ENCODE measurements at places on chromosomes 1 and 21.
A peak's percentile ranks its signal among the peaks of the same experiment; 100 is the strongest.

DNA sequence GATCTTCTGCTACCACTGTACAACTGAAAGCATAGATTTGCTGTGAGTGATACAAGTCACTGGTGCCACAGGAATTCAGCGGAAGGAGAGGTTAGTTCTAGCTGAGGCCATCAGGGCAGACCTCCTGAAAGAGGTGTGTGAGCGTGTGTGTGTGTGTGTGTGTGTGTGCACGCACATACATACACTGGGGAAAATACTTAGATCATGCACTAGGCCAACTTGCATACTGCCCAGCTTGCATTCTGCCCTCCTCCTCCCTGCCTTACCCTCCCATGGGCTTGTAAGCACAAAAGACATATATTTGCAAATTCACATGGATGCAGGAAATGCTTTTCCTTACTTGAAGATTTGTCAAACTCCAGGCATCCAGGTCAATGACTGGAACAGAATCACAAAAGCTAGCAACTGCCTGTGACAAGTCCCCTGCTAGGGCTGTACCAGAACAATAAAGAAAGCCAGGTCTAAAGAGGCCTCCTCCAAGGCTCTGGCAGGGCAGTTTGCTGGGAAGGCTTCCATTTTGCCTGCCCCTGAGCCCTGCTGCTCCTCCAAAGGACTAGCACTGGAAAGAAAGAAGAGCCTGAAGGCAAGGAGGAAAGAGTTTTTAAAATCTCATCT, 23.2 kb downstream of the PLEKHA6 start:
- peak; percentile 61 for DNase-seq

DNA sequence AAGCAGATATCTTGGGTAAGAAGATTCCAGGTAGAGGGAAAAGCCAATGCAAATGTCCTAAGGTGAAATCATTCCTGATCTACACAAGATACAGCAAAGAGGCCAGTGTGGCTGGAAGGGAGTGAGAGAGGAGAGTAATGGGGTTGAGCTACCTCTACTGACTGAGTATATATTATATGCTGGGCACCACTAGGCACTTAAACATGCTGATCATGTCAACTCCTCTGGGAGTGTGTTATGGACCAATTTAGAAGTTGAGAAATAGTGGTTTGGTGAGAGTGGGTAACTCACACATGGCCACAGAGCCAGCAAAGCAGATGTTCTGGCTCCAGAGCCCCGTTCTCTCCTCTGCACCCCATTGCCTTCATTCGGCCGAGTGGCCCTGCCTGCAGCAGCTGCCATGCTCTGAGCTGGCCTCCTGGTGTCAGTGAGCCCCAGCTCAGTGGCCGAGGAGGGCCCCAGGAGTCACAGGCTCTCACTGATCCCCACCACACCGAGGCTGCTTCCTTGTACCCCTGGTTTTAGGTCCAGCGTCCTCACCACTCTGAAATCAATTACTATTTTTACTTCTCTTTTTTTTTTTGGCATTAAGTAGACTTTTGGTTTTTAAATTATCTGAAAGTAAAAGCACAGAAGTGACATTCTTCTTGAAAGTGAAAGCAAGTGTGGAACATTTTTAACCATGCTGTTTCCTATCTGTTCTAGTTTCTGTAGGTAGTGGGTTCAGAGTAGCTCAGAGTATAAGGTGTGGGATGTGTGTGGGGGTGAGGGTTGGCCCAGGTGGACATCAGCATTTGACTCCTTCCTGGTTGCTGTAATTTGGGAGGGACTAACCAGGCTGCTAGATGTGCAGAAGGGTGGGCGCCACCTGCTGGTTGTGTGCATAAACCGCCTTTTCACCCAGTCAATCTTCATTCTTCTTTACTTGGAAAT, 45.8 kb upstream of the CRNN start:
- no peak for DNase-seq

GRCh38 chr1:41509270-41509671, 24.8 kb upstream of the EDN2 start:
- DNase-seq, result no peak

DNA sequence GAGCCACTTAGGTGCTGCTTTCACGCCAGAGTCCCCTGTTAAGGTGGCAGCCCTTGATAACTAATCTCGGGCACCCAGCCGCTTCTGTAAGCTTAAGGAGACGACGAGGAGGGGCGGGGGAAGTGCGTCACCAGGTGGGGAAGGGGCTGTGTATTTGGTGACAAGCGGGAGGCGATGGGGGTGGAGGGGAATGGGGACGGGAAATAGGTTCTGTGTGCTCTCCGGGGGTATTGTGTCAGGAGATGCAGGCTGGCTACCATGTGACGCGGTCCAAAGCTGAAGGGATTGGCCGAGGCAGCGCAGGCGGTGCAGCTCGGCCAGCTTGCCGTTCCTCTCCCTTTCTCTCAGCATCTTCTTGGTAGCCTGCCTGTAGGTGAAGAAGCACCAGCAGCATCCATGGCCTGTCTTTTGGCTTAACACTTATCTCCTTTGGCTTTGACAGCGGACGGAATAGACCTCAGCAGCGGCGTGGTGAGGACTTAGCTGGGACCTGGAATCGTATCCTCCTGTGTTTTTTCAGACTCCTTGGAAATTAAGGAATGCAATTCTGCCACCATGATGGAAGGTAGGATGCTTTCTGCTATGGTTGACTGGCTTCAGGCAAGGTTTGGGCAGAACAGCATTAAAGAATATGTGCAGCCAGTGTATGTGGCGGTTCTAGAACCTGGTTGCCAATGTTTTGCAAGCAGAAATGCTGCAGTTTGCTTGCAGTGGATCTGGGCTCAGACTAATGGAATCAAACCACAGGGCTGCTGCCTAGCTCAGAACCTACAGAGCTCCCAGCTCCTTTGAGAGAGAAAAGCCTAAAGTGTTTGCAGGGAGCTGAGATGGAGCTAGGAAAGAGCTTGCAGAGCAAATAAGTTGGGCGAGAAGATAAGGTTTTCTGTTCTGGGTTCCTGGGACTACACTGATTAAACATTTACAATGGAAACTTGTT, at the start of gene SGIP1:
SGIP1 (plus strand) TSS at position 350 of the 937 bp plus-strand sequence; CDS start at position 556, 206 bp downstream.
- no peak for DNase-seq

DNA sequence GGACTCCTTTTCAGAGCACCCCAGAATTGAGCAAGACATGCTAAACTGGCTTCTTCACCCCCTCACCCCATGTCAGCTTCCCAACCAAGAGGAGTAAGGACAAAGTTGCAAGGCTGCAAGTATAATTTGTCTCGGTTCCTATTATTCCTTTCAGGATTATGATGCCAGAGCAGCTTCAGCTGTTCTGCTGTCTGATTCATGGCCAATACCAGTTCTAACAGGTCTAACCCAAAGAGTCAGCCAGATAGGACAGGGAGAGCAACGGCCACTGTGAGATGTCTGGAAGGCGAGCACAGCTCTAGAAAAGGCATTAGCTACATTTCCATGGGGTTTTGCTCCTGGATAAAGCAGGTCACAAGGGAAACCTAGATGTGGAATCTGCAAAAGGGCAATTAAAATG, 53.3 kb upstream of the HOOK1 start:
- DNase-seq, result no peak

DNA sequence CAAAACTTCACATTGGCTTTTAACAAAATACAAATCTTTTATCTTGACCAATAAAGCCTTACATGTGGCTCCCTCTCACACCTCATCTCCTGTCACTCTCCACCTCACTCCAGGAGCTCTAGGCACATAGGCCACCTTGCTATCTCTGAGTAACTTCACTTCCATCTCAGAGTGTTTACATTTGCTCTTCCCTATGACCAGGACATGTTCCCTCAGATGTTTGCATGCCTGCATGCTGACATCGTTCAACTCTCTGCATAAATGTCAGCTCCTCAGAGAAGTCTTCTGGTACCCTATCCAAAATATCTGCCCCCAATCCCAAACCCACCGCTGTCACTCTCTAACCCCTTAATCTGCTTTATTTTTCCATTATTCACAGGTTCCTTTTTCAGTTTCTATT, 110.9 kb downstream of the TOMM20 start:
- DNase-seq, result no peak

DNA sequence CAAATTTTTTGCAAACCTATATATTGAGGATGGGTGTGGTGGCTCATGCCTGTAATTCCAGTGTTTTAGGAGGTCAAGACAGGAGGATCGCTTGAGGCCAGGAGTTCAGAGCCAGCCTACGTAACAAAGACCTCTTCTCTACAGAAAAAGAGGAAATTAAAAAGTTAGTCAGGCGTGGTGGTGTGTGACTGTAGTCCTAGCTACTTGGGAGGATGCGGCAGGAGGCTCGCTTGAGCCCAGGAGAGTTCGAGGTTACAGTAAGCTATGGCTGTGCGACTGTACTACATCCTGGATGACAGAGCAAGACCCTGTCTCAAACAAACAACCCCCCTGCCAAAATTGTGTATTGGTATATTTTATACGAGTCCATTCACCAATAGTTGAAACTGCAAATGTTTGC, 589.7 kb downstream of the DPYD start:
- DNase-seq, result no peak

DNA sequence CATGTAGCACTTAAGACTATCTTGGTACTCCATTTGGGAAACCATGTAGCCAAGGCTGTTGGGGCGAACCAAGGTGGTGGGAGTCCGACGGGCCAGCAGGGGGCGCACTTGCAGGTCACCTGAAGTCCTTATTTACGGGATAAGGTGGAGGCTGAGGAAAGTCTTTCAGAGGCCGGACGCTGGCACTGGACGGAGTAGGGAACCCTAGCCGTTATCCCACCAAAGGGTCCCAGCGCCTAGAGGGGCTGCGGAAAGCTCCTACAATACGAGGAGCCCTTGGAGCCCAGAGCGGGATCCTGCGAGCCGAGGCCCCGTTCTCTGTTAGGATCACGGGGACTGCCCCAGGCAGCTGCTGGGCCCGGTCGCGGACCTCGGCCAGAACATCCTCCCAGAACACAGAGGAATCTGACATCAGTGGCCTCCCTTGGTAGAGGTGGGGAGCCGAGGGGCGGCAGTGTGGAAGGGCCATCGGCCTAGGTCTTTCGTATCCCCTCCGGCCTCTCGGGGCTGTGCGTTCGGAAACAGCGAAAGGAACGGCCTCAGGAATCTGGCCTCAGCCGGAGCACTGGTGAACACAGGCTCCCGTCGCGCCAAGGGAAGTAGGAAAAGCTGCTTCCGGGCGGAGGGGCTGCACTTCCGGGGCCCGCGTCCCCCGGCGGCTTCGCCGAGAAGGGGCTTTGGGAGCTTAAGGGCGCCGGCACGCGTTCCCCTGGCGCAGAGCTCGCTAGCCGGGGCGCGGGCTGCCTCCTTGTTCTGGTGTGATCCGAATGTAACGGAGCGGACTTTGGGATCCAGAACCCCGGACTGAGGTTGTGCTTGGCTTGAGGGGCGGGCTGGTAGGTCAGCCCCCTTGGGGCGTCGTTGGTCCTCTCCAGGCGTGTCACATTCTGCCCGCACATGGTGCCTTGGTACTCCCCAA, 29.9 kb upstream of the RPTN start:
- no peak for DNase-seq

- DNase-seq, result no peak
Measured at GRCh38 chr1:233569636-233570035, 44.3 kb upstream of the KCNK1 start.

DNA sequence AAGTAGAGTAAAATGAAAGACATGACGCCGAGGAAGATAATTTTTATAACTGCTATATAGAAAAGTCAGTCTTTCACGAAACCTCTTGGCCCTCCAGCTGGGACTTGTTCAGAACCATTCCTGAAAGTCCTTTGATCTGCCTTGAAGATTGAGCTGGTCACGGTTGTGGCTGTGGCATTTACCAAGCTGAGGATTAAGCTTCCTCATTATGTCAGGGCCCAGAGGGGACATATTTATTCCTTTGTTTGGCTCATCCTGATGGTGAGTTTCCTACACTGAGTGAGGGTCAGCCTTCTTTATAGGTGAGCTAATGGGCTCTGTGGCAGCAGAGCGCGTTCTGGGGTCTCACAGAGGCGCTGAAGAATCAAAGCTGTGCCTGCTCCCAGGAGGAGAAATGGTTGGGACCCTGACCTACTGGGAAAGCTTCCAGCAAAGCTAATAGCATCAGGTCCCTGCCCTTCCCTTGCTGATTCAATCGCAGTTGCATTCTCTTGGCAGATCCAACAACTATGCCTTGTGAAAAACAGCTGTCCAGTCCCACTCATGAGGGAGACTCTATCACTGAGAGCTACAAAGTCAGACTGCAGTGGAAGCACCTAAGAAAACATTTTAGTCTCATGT, 43.2 kb upstream of the PBX1 start:
- no peak for DNase-seq

DNA sequence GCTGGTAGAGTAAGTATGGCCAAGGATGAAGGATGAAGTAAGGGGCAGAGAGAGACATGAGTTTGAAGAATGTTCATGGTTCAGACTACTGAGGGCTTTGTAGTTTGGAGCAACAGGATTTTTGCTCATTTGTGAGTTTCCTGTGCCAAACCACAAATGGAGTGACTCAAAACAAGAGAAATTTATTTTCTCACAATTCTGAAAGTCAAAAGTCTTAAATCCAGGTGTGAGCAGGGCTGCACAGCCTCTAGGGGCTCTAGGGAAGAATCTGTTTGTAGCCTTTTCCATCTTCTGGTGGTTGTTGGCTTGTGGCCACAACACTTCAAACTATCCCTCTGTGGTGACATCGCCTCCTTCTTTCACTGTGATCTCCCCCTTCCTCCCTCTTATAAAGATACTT, 58.9 kb downstream of the RHOU start:
- no peak for DNase-seq

DNA sequence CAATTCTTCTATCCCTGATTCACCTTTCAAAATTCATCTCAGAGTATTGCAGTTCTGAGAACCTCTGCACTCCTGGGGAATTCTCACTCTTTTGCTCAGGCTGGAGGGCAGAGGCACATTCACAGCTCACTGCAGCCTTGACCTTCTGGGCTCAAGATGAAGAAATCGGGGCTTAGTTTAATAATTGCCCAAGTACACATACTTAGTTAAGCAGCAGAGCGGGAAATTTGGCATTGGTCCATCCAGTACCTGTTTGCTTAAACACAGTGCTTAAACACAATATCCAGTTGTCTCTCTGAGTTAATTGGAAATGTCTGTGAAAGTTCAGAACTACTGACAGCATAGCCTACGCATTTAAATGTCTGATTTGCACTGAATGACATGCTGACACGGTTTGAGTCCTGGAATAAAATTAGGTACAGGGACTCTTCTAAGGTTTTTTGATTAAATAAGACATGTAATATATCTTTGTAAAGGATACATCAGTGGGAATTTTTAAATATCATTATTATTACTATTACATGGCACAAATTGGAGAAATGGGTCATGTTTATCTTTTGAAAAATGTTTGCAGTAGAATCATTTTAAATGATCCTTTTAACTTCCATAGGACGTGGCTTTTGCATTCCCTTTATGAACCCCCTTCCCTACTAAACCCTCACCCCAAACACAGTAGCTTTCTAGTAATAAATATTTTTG, 337.4 kb downstream of the SRGAP2C start:
- no peak for DNase-seq

GRCh38 chr1:17618558-17619247, 79.2 kb downstream of the ARHGEF10L start:
- no peak for DNase-seq

GRCh38 chr1:54489627-54490250, 58.3 kb upstream of the ACOT11 start:
- DNase-seq, result no peak

GRCh38 chr1:47725992-47726855, 271.0 kb downstream of the TRABD2B start:
- DNase-seq, result peak; percentile 50

All from iPS DF 19.7 (cell line).